ENCODE measurements at places on chromosomes 4 and X. TPM values are rescaled to one million over a fixed set of nuclear protein-coding genes. Genes with fewer than 3 reads are reported as not detected.
A peak's percentile ranks its signal among the peaks of the same experiment; 100 is the strongest.

GRCh38 chr4:167222099-167222498, 12.2 kb downstream of the SPOCK3 start:
- DNase-seq: no peak

DNA sequence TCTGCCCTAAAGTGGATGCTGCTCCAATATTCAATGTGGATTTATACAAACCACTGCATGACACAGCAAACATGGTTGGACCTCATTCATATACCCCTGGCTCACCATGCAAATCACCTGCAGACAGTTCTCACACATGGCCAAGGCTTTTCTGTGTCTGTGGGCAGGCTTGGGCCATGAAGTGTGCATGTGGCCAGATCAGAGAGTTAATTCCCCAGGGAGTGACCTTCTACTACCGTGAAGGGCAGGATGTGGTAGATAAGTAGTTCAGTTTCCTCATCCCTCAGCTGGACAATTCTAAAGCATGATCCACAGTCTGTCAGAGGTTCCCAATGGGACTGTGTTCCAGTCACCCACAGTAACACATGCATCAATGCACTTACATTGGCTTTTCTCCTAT, 24.6 kb upstream of the BCLAF3 start:
- DNase-seq: no peak

- DNase-seq: no peak
These were observed 69.7 kb upstream of the PGRMC2 start for GRCh38 chr4:128357286-128357685.

DNA sequence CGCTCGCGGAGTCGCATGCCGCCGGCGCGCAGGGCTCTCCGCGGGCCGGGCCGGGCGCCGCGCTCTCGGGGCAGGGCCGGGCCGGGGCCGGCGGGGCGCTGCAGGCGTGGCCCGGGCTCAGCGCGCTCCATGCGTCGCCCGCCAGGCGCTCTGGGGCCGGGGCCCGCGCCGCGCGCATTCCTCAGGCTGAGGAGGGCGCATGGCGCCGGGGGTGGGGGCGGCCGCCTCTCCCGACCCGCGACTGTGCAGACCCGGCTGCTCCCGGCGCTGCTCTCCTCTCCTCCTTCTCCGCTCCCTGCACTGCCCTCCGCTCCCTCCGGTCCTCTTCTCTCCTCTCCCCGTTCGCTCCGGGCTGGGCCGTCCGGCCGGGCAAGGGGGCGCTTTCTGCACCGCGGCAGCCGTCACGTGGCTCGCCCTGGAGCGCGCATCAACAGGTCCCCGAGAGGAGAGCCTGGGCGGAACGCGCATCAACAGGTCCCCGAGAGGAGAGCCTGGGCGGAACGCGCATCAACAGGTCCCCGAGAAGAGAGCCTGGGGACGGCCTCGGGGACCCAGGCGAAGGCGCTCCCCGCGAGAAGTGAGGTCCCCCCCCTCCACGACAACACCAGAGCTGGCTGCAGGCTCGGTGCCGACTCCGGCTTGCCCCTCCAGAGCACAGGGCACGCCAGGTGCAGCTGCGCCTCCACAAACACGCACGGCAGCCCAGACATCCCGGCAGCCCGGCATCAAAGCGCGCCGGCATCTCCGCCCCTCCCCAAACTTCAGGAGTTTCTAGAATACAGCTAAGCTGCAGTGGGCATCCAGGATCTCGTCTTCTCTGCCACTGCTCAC, 12.9 kb downstream of the PPP2R3B start:
- no peak for DNase-seq

DNA sequence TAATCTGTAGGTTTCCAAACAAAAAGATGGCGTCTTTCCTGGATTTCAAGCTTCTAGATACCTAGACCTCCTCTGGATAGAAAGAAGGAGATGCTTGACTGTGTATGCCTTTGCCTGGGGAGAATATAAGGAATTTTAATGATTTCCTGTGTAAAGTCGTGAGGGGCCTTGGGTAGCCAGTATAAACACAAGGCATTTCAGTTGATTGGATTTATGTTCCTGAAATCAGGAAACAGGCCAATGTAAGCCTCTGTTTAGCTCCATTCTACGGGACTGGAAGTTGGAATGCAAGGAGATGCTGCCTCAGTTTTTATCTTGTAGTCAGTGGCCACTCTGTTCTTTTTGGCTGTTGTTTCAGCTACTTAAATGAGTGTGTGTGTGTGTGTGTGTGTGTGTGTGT, 137.2 kb downstream of the GUCY2F start:
- DNase-seq: no peak

- peak; percentile 94 for DNase-seq
These were observed 172 bp upstream of the HSPA4L start for GRCh38 chr4:127782025-127782274.

GRCh38 chrX:99901091-99901490, 509.0 kb downstream of the PCDH19 start:
- DNase-seq: no peak

DNA sequence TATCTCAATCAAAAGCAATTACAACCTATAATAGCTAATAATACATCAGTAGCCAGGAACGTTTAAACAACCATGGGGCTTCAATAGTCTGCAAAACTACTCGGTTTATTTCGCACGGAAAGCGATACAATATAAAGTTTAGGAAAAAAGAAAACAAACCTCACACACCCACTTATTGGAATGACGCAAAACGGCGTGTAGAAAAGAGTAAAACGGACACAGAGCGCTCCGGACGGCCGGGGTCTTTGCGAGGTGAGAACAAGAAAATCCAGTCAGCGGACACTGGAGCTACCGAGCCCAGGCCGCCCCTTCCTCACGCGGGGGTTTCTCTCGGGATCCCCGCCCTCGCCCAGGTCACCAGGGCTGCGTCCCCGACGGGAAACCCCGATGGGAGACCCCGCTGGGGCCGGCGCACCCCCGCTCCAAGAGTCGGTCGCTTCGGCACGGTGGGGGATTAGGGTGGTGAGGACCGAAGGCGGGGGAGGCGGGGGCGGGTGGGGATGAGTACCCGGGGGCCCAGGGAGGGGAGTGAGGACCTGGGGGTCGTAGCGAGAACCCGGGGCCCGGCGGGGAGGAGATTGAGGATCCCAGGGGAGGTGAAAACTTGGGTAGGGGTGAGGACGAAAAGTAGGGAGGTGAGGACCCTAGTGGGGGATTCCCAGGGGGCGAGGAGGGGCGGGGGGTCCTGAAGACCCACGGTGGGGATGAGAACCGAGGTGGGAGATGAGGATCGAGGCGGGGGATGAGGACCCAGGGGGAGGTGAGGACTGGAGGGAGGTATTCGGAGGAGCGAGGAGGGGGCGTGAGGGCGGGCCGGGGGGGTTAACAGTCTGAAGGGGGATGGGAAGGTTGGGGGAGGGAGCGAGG, 737 bp downstream of the NELFA start:
- DNase-seq: no peak

DNA sequence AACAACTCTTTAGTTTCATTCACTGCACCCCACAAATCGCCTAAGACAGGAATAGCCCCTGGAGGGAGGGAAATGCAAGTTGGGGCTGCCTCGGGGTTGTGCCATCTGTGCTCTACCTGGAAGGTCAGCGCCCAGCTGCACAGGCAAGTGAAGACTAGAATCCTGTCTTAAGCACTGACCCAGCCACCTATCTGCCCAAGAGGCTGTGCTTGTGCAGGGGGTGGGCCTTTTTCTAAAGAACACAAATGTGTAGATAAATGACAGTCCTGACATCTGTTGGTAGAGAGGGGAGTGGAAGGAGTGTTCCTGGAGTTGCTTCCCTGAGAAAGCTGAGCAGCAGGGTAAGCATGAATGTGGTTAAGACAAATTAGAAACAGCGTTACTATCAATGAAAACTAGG, 15.7 kb downstream of the ZNF518B start:
- DNase-seq: no peak

DNA sequence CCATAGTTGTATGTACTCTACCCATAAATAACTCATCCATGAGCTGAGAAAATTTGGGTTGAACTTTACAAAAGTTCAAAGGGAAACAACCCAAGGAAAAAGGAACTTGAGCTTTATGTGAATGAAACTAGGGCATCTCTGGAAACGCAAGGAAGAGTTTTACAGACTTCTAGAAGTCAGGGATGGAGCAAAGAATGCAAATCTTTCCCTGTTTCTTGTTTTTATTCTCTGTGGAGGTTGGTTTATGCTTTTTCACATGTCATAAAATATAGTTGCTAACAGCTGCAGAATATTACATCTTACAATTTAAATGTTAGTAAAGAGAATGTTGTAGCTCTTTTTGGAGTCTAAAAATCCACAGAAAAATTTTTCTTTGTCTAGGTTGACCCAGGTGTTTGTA, 754.1 kb downstream of the PCDH7 start:
- DNase-seq: no peak

The ADH1A gene
- 2.0 TPM for total RNA-seq

The PLXNA3 gene
- total RNA-seq: 31.1 TPM

The SPP1 gene
- 179 TPM for total RNA-seq

The PPP1R2C gene
- not detected for total RNA-seq

Measured in posterior vena cava (tissue), 2 donors.